H9 (cell line): ENCODE measurements at places on chromosomes 12 and 14.

DNA sequence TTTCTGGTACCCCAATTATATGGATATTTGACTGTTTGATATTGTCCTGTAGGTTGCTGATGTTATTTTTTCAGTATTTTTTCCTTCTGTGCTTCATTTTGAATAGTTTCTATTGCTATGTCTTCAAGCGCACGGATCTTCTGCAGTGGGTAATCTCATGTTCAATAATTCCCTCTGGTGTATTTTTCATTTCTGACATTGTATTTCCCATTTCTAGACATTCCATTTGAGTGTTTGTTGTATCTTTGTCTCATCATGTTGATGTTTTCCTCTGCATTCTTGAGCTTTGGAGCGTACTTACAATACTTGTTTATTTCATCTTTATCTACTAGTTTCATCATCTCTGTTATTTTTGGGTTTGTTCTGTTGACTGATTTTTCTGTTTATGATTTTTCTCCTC, 22.0 kb downstream of the TSPAN9 start:
- H3K27me3 ChIP-seq: no peaks in the 10 kb centered on the region
- no peak overlapping the region for H3K4me3 ChIP-seq
- DNase-seq: no peak

DNA sequence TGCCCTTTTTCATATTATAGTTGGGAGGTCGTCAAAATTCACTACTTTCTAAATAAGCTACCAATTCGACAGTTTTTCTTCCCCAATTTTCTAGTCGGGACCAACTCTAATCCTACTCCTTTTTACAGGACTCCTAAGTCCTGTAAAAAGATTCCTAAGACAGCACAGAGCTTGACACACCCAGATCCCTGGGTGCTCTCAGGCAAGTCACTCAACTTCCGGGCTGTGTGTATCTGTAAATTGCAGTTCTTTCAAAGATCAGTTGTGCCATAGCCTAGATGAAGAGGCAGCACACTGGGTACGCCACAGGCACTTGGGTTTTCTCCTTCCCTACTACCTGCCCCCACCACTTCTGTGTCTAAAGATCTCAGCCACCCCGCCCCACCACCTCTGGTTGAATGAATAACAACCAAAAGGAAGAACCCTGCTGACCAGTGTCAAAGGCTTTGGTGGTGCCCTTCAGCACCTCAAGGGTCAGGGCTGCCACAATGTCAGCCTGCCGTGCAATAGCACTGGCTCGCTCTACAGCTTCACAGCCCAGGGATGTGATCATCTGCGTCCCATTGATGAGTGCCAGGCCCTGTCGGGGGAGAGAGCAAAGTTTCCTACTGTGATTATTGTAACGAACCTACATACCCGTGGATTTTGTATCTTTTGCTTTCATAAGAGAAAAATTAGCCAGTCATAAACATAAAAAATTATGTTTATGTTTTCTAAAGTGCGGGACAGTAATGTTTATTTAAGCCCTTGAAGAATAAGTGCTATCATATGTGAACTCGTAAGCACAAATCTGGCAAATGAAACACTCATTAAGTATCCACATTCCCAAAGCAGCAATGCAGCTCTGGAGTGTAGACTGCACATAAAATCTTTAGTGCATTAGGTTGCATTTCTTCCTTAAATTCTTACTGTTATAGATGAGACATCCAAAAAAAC, 9.2 kb downstream of the HAL start:
- peak; percentile 67 for DNase-seq
- H3K36me3 ChIP-seq: no peaks in the 10 kb centered on the region
- no peak overlapping the region for H3K27ac ChIP-seq
- H3K4me3 ChIP-seq: no peak overlapping the region

DNA sequence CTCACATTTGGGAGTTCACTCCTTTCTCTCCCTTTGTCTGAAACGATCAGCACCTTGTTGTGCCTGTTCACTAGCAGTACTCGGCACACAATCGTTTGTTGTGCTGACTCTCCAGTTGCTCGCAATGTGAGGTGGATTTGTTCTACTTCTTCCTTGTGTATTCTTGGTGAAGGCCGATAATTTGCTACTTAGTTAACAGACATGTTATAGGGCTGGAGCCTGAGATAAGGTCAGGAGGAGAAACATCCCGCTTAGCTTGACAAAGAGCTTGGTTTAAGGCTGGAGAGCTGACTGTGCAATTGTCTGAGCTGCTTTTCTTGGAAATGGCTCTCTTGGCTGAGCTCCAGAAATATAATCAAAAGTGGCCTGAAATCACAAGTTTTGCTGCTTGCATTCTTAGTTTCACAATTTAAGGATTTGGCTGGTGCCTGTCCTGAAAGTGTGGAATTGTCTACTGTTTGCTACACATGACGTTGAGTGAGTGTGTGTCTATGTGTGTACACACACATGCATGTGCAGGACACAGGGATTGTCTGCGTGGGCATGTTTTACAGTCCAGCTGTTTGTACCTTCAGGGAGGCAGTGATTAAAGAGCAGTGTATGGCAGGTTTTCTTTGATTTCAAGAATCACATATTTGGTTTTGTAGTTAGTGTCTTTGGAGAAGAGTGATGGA, 77.7 kb downstream of the ARF6 start:
- no peaks in the 10 kb centered on the region; the same call in 1 of the 2 replicates for H3K4me1 ChIP-seq
- H3K36me3 ChIP-seq: peaks cover 4% of the 10 kb centered on the region; the same call in 1 of the 2 replicates
- DNase-seq: no peak
- no peak overlapping the region for H3K4me3 ChIP-seq

DNA sequence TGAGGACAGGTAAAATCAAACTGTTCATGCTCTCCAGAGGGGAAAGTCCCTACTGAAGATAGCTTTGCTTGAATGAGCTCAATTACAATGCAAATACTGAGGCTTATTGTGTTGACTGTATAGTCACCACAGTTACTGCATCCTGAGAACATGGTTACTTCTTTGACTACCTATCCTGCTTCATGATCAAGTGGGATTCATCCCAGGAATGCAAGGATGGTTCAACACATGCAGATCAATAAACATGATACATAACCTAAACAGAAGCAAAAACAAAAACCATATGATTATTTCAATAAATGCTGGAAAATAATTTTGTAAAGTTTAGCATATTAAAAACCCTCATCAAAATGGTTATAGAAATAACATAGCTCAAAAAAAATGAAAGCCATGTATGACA, 32.9 kb upstream of the P2RX7 start:
- DNase-seq: no peak
- H3K4me3 ChIP-seq: no peak overlapping the region
- no peaks in the 10 kb centered on the region for H3K36me3 ChIP-seq
- H3K4me1 ChIP-seq: no peaks in the 10 kb centered on the region

DNA sequence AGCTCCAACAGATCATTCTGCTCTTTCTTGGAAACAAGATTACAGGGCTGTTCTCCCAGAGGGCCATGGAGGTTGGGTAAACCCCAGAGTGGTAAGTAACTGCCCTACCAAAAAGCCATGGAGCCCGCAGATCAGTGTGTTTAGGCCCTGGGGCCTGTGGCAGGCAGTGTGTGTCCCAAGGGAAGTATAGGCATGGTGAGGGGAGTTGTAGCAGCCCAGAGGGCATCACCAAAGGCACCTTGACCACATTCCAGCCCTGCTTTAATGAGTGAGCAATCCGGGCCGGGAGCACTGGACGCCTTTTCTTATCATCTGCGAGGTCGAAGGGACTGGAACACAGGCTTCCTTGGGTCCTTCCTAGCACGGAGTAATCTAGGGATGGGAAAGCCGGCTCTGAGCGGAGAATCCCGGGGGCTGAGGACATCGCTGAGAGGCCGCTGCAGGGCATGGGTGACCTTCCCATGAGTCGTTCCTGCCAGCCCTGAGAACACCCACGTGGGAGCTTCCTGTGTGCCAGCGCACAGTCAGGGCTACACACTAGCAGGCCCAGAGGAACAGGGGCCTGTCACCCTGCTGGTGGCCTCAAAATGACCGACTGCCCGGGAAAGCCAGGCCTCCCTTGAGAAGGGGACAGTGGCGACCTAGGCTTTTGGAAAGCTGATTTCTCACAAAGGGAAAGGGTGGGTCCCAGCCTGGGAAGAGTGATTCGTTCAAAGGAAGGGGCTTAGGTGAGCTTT, 91.3 kb downstream of the NINJ2 start:
- H3K27me3 ChIP-seq: no peaks in the 10 kb centered on the region
- no peaks in the 10 kb centered on the region; the same call in 1 of the 2 replicates for H3K36me3 ChIP-seq
- H3K4me1 ChIP-seq: no peaks in the 10 kb centered on the region; the same call in 1 of the 2 replicates
- H3K4me3 ChIP-seq: no peak overlapping the region; the same call in 2 of the 3 replicates

DNA sequence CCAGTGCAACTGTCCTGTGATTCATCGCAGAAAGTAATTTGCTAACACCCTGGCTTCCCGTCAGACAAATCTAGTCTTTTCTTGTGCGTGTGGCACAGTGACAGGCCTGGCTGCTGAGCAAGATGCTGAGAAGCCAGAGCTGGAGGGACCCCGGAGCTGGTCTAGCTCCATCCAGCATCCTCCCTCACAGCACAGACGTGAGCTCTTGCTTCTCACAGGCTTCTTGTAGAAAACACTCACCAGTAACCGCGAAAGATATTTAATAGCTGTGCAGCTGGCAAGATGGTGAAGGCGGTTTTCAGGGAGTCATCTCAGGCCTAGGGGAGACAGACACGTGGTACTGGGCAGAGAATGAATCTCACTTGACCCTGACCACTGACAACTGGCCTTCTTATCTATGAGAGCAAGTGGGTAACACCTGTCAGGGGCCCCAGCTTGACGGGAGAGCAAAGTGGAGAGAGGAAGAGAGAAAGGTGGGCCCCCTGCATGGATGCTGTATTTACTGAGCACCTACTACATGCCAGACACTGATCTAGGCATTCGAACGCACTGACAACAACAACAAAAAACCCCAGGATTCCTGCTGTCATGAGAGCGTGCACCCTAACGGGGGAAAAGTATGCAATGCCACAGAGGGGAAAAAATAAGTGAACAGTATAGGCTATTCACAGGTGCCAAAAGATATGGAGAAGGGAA, 63.3 kb downstream of the CCDC88C start:
- H3K36me3 ChIP-seq: peaks cover 10% of the 10 kb centered on the region
- no peak overlapping the region for H3K27ac ChIP-seq
- H3K4me1 ChIP-seq: no peaks in the 10 kb centered on the region; the same call in 1 of the 2 replicates
- no peak overlapping the region for H3K4me3 ChIP-seq

GRCh38 chr12:4212845-4213244, 60.7 kb upstream of the CCND2 start:
- no peak overlapping the region for H3K27ac ChIP-seq
- no peaks in the 10 kb centered on the region; the same call in 1 of the 2 replicates for H3K27me3 ChIP-seq
- H3K4me3 ChIP-seq: no peak overlapping the region
- H3K36me3 ChIP-seq: no peaks in the 10 kb centered on the region
- no peaks in the 10 kb centered on the region for H3K4me1 ChIP-seq
- DNase-seq: peak; percentile 22

- DNase-seq: no peak
- no peak overlapping the region for H3K4me3 ChIP-seq
Measured at GRCh38 chr14:34837801-34838322, 37.3 kb downstream of the BAZ1A start.

GRCh38 chr14:81246461-81247270, 25.9 kb upstream of the GTF2A1 start:
- no peaks in the 10 kb centered on the region for H3K4me1 ChIP-seq
- peaks cover 11% of the 10 kb centered on the region; the same call in 2 of the 3 replicates for H3K36me3 ChIP-seq
- no peak for DNase-seq
- H3K27ac ChIP-seq: no peak overlapping the region

GRCh38 chr12:67268335-67268895, 743 bp upstream of the CAND1 start:
- no peaks in the 10 kb centered on the region for H3K4me1 ChIP-seq
- peak overlapping the region; percentile 59 for H3K27ac ChIP-seq
- peak; percentile 97 for DNase-seq
- H3K36me3 ChIP-seq: peaks cover 6% of the 10 kb centered on the region
- no peaks in the 10 kb centered on the region for H3K27me3 ChIP-seq
- H3K4me3 ChIP-seq: peak overlapping the region; percentile 90

DNA sequence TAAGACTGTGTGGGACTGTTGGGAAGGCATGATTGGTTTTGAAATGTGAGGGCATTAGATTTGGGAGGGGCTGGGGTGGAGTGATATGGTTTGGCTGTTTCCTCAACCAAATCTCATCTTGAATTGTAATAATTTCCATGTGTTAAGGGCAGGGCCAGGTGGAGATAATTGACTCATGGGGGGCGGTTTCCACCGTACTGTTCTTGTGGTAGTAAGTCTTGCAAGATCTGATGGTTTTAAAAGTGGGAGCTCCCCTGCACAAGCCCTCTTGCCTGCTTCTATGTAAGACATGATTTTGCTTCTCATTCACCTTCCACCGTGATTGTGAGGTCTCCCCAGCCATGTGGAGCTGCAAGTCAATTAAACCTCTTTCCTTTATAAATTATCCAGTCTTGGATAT, 76.6 kb upstream of the PPFIA2 start:
- H3K4me3 ChIP-seq: no peak overlapping the region
- no peak overlapping the region for H3K27ac ChIP-seq
- no peak for DNase-seq
- H3K36me3 ChIP-seq: no peaks in the 10 kb centered on the region

GRCh38 chr12:132182206-132182710, 38.0 kb downstream of the NOC4L start:
- no peak overlapping the region for H3K27ac ChIP-seq
- H3K36me3 ChIP-seq: no peaks in the 10 kb centered on the region
- H3K4me1 ChIP-seq: no peaks in the 10 kb centered on the region
- peaks cover 2% of the 10 kb centered on the region; the same call in 1 of the 2 replicates for H3K27me3 ChIP-seq

DNA sequence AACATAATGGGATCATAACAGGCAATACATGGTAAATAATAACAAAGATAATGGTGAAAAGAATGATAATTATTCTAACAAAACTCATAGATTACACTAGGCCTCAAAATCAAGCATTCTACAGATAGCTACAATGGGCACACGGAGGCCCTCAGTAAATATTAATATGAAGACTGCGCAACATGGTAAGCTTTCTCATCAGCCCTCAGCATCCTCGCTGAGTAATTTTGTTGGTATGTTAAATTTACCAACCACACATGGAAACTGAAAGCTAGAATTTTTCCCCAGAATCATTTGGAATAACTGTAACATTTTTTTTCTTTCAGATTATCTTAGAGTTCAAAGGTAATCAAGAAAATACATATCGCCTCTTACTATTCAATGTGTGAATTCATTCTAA, 74.2 kb upstream of the PYGL start:
- DNase-seq: no peak
- H3K4me3 ChIP-seq: no peak overlapping the region
- H3K36me3 ChIP-seq: 0 out of 2 replicates have a peak, but pooled peaks cover 4% of the 10 kb centered on the region
- no peak overlapping the region for H3K27ac ChIP-seq
- H3K4me1 ChIP-seq: no peaks in the 10 kb centered on the region

GRCh38 chr14:62776300-62776699, 269.0 kb downstream of the KCNH5 start:
- no peaks in the 10 kb centered on the region for H3K27me3 ChIP-seq
- no peaks in the 10 kb centered on the region for H3K4me1 ChIP-seq
- no peak overlapping the region for H3K4me3 ChIP-seq
- no peak for DNase-seq
- H3K36me3 ChIP-seq: peaks cover 8% of the 10 kb centered on the region
- no peak overlapping the region for H3K27ac ChIP-seq
